ENCODE measurements at places on chromosomes 1 and 21.

DNA sequence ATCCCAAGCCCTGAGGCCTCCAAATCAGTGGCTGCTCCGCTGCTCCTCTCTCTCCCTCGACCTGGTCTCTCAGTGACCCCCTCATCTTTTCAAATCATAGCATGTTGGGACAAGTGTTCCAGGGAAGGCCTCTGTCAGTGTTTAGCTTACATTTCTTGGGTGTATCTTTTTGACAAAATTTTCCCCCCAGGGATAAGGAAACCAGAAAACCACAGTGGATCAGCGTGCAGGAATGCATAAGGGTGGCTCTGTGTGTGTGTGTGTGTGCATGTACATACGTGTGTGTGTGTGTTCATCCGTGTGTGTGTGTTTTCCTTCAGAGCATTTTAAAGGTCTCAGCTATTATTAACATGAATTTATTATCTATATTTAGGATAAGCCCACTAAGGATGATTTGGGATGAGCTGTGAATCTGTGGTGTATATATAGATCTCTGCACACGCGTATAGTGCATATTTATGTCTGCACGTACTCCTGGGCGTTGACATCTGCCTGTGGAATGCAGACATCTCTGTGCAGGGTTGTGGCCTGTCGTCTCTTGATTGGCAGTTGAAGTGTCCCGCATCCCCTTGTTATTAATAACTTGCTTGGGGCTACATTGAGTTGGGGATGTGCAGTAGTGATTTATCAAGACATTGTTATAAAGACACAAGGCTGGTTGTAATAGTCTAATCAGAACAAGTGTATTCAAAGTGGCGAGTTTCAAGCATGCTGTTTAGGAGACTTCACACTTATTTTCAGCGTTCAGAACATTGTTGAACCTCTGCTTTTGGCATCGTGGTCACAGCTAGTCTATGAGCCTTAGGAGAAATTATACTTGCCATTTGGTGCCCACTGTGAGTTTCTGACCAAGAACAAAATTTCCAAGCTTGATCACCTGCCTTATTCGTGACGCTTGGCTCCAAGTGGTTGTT lies 55.6 kb downstream of the GALNT2 start:
- no peak for DNase-seq

DNA sequence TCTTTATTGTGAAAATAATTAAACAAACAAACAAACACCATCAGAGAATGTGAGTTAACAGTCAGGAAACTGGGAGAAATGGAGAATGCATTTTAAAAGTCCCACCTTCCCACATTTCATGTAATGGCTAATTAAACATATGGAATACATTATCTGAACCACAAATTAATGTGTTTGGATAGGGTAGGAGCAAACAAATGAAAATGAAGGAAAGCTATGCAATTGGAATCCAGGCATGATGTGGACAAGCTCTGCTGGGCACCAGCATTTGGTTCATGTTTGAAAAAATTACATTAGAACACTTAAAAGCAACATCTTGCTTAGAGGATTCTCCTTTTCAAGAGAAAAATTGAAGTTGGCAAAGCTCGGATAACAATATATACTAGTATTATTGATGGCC lies 628.1 kb downstream of the LMO4 start:
- DNase-seq: no peak

DNA sequence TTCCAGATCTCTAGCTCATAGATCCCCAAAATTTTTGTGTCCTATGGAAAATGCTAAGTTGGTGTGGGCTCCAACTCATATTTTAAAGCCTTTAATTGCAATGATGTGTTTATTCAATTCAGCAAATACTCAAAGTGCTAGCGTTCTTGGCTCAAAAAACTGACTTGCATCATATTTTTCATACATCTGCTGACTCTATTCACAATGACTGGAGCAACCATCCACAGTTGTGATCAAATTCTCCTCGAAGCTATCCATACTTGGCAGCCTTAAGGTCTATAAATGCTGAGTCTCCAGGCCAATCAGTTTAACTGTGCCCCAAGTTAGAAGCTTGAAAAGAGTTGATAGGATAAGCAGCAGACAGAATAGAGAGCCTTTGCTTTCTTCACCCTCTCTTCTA lies 2.9 kb upstream of the ATP1A1 start:
- no peak for DNase-seq

GRCh38 chr1:223210788-223211120 lies 67.7 kb upstream of the TLR5 start:
- no peak for DNase-seq

DNA sequence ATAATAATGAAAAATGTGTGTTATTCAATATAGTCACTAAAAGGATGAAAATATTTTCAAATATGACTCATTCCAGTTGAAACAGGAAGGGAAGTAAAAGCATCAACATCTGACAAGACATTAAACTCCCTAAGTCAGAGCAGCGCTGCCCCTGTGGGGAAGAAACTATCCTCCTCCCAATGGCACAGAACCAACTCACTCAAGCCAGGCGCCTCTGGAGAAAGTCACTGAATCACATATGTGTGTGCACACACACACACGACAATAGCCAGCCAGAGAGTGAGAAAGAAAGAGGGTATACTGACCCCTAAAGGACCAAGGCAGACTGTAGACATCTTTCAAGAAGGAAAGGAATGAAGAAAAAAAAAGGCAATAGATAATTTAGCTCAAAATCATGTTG lies 126.9 kb downstream of the SETD4 start:
- no peak for DNase-seq

- no peak for DNase-seq
Observed at GRCh38 chr1:213871179-213871578, 116.6 kb upstream of the PROX1 start.

- DNase-seq: no peak
Observed at GRCh38 chr1:100441651-100442050, 89.3 kb downstream of the CDC14A start.

DNA sequence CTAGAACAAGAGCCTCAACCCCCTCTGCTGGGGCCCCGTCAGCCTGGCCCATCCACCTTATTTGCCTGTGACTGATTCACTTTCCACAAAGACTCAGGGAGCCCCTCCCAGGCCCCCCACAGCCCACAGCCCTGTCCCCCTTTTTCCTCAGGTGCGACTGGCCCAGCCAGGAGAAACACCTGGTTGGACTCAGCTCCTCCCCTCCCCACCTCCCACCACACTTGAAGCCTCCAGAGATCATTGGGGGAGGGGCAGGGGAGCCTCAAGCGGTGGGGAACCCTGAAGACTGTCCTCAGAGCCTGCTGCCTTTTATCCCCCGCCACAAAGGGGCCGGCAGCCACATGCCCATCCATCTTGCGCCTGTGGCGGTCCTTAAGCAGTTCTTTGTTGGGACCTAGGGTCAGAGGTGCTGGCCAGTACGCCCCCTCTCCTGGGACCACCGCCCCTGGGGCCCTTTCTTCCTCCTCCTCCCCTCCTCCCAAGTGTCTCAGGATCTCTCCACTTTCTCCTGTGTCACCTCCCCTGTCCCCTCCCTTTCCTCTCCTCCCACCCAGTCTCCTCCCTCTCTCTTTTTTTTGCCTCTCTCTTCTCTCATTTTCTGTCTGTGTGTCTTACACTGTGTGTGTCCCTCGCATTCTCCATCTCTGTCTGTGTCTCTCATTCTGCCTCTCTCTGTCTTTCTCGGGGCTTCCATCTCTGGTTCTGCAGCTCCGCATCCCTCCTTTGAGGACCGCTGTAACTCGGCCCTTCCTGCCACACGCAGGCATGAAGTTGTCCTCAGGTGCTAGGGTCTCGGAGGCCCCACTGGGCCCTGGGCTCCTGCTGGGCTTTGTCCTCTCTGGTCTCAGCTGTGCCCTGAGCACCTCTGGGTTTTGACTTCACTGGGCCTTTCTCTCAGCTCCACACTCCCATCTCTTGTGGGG lies 12.2 kb downstream of the CRABP2 start:
- DNase-seq: no peak

GRCh38 chr1:222772996-222773379 lies 36.0 kb downstream of the FAM177B start:
- DNase-seq: no peak

- peak; percentile 78 for DNase-seq
Observed at GRCh38 chr1:27671964-27672749, at the start of gene IFI6. IFI6 (minus strand) TSS chr1:27672192; CDS start chr1:27669314, 2,878 bp downstream.

- no peak for DNase-seq
Observed at GRCh38 chr1:17028662-17029188, 17.0 kb upstream of the ATP13A2 start.

DNA sequence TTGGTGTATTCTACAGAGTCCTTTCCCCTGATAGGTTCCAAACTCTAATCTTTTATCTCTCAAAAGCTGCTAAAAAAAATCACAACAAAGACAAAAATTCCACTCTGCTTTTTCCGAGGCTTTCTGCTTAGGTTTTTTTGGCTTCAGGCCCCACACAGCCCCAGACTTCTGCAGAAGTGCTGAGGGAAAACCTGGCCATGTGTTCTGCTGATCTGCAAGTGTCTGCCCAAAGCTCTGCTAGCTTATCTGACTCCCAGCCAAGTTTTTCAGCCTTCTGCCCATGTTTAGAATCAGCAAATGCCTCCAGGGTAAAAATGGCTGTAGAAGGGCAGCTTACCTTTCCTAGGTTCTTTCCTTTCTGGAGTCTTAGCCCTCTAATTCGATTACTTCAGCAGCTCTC lies 28.4 kb downstream of the DISP3 start:
- DNase-seq: no peak

GRCh38 chr1:212574732-212575131 lies 33.8 kb upstream of the ATF3 start:
- DNase-seq: no peak

DNA sequence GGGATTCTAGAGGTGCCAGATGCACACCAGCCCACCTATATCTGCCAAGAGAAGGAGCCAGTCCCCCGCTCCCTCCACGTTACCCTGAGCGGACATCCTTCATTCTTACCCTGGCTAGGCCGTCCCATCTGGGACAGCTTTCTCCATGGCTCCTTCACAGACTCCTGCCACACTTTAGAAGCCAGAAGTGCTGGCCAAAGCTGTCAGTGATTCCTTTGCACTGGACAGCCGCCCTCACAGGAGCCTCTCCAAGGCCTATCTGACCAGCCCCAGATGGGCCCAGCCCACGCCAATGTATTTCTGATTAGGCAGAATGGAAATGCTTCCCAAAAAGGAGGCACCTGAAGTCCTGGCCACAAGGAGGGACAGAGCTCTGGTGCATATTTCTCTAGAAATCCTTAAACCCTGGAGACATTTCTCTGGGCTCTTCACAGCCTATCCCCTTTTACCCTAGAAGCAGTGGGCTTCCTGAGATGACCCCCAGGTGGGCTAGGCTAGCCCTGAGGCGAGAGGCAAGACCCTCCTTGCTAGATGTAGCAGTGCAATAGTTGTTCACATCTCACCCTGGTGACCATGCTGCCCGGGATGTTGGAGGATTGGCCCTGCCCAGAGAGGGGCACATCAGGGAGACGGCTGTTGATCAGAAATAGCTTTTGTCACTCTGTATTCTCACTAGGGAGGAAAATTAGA lies 44.1 kb downstream of the RASSF5 start:
- no peak for DNase-seq

- DNase-seq: no peak
Observed at GRCh38 chr1:2912424-2913061, 108.7 kb upstream of the ACTRT2 start.

DNA sequence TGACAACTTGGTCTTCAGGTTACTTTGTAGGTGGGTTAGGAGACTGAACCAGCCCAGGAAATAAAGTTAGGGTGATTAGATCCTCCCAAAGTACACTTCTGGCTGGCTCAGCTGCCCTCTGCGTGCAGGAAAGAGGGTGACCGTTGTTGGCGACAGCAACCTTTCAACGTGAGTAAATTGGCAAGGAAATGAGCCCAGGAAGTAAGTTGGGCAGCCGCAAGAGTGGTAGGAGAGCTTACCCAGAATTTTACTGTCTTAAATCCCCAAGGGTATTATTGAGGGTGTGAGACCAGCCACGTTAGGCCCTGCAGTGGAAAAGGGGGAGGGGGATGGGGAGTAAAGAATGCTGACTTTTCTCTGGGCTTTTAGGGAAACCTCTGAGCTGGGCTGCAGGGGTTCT lies 1.6 kb downstream of the TENT5C start:
- peak; percentile 52 for DNase-seq

DNA sequence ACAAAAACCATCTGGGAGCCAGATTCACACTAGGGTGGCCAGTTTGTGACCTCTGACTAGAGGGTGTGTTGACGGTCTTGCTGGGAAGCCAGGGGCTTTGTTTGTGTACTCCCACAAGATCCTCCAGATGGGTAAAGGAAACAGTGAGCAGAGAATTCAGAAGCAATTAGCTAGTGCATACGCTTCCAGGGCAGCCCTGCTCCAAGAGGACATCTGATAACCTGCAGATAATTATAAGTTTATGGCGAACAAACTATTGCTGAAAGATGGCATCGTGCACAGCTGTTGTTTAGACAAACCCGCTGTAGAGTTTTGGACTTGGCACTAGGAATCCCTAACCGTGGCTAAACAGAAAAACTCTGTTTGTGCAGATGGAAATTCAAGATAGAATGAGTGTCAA lies 326.4 kb downstream of the TGFB2 start:
- DNase-seq: no peak

- peak; percentile 90 for DNase-seq
Observed at GRCh38 chr1:244835276-244836134, at the start of gene COX20. COX20 (plus strand) TSS chr1:244835658; CDS start chr1:244835715, 57 bp downstream.
